ENCODE measurements at places on chromosomes 13 and 19.

DNA sequence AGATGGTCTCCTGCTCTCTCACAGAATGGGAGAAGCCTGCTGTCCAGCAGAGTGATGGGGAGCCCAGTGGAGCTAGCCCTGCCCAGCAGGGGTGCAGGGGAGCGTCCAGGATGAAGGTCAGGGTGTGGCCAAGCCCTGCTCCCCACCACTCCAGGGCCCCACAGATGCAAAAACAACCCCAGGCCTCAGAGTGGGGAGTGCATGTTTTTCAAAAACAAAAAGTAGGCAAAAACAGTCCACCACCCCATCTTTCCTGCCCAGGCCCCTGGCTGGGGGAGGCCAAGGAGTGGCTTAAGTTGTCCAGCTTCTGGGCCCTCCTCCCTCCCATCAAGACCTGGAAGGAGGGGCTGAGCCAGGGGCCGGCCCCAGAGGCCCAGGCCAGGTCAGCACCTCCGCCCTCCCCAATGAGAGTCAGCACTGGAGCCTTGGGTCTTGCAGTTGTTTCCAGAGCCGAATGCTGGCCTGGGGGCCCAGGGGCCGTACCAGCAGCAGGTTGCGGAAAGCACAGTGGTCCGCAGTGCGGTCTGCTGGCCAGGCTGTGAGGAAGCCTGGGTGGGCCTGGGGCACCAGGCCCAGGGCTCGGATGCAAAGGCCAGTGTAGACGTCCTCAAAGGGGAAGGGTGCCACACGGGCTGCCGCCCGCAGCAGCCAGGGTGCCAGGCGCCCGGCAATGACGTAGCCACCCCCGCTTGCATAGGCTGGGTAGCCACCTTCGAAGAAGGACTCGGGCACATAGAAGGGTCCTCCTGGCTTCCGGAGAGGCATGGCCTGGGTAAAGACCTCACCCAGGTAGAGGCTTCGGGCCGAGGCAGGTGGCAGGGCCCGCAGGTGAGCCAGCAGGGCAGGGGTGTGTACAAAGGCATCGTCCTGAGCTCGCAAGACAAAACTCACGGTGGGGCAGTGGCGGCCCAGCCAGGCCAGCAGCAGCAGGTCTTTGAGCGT lies 1.7 kb downstream of the B3GNT8 start:
- DNase-seq, result no peak

DNA sequence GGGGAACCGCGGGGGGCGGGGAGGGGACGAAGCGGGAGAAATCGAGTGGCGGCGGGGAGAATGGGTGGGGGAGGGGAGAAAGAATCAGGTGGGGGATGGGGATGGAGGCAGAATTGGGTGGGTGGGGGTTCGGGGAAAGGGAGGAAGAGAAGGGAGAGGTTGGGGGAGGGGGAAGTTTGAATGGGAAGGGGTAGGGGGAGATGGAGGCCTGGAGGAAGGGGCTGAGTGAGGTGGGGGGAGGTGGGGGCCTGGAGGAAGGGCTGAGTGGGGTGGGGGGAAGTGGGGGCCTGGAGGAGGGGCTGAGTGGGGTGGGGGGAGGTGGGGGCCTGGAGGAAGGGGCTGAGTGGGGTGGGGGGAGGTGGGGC lies 403 bp upstream of the ADAMTS10 start:
- no peak for DNase-seq

DNA sequence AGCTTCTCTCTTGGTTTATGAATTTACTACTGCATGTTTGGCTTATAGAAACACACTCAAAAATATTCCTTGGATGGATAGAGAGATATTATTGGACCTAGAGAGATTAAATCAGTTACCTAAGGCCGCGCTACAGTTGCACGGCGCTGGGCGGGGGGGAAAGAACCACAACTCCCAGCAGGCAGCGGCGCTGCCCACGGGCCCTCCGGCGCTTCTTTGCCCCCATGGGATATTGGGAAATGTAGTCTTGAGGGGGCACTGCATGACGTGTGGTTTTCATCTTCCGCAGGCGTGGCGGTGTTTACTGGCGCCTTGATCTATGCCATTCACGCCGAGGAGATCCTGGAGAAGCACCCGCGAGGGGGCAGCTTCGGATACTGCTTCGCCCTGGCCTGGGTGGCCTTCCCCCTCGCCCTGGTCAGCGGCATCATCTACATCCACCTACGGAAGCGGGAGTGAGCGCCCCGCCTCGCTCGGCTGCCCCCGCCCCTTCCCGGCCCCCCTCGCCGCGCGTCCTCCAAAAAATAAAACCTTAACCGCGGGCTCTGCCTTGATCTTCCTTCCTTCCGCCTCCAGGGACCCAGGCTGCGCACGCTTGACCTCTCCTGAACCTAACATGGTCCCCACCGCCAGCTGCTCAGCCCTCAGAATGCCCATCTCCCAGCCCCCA lies 4.8 kb downstream of the EMP3 start:
- DNase-seq, result peak; percentile 82

DNA sequence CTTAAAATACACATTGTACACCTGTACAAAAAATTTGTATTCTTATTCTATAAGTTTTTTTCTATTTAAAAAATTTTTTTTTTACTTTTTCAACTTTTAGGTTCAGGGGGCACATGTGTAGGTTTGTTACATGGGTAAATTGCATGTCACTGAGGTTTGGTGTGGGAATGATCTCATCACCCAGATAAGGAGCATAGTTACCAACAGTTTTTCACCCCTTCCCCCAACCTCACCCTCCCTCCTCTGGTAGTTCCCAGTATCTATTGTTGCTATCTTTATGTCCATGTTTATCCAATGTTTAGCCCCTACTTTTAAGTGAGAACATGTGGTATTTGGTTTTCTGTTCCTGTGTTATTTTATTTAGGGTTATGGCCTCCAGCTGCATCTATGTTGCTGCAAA lies 89.9 kb downstream of the CDK8 start:
- no peak for DNase-seq

- no peak for DNase-seq
Observed at GRCh38 chr13:33284031-33284430, 1.5 kb downstream of the STARD13 start.

DNA sequence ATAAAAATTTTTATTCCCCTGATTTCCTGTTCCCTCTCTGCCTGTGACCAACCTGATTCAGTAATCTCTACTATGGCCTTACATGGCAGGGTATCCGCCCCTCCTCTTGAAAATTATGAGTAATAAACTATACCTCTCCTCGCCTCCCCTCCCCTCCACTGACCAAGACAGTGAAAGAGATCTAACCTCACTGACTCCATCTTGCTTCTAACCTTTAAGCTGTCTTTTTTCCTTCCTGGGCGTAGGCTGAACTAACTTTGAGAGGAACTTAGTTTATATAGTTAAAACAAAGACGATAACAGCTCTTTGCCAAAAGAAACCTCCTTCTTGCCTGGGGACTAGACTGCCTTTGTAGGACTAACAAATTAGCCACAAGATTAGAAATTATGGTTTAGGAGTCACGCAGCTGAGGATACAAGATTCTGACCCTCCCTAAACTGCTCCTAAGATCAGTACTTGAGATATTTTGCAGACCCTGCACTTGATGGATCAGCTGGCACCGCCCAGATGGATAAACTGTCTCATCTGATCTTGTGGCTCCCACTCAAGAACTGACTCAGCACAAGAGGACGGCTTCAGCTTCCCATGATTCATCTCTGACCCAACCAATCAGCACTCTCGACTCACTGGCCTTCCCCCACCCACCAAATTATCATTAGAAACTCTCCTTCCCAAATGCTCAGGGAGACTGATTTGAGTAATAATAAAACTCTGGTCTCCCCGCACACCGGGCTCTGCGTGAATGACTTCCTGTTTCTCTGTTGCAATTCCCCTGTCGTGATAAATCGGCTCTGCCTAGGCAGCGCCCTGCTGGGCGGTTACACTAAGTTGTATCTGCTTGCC lies 187.1 kb downstream of the TDRD3 start:
- no peak for DNase-seq

GRCh38 chr13:19587635-19588300 lies 26.4 kb upstream of the TPTE2 start:
- no peak for DNase-seq

DNA sequence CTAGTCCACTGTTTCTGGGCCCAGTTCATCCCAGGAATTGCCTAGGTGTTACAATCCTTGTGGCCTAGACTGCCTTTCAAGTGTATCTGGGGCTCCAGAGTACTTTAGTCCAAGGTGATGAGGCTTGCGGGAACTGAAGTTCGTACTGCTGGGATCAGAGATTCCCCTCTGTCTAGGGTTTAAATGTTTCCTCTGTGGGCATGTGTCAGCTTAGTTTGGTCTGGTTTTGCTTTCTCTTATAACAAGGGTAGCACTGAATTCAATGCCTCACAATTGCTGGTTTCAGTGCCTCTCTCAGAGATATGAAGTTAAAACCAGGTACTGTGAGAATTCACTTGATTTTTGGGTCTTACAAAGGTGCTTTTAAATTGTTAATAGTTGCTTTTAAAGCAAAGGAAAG lies 30.8 kb downstream of the RGCC start:
- no peak for DNase-seq

- DNase-seq, result no peak
Observed at GRCh38 chr19:55352549-55353145, 1.9 kb downstream of the COX6B2 start.

DNA sequence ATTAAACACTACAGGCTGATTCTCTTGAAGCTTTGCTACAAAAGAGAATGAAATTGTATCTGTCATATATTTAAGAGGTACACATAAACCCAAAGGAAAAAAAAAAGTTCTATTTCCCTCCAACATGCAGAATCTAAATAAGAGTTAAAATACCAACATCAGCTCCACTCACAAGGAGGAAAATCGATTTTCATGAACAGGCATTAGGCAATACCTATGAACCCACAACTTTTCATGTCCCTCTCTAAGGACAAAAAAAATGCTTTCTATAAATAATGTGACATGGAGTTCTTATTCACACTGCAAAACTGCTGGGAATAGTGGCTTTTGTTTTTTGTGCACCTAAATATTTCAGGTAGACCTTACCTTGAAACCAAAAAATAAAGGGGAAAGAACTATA lies 192.5 kb downstream of the KLF12 start:
- DNase-seq, result no peak

DNA sequence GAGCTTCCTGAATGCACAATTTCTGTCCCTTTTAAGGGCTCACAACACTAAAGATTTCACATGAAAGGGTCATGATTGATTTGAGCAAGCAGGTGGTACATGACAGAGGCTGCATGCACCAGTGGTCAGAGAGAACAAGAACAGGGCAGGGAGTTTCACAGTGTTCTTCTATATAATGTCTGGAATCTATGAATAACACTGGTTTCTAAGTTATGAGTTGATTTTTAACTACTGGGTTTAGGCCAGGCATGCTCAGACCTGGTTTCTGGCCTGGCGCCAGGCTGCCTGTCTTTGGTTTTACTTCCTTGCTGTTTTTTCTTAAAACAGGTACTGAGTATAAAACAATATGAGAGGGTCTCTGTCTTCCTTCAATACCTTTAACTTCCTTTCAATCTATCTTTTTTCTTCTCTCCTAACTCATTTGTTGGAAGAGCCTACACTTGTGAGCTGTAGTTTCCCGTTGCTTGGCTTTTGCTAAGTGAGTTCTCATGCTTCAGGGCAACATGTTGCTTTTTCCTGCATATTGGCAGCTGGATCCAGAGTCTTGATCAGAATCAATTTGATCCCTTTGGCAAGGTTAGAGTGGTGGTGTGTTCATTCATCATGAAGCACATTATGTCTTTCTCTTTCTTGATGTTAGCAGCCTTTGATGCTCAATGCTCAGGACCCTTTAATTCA lies 38.5 kb upstream of the FGF14 start:
- DNase-seq, result no peak

DNA sequence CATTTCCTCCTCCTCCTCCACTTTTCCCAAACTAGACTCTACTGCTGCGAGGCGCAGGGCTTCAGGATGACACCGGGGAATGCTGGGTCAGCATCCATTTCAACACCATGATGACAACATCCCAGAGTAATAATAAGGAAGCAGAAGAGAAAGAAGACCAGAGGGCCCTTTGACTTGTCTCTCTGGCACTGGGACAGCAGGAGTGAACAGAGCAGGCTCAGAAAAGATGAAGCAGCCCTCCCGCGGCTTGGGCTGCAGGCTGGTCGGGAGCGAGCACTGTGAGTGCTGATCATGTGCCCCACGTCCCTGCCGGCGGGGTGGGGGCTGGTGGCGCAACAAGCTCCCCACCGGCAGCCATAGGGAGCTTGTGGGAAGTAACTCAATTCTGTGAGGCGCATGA lies 30.5 kb downstream of the RANBP3 start:
- DNase-seq, result no peak

GRCh38 chr13:107034236-107034872 lies 466.4 kb upstream of the ARGLU1 start:
- DNase-seq, result no peak

DNA sequence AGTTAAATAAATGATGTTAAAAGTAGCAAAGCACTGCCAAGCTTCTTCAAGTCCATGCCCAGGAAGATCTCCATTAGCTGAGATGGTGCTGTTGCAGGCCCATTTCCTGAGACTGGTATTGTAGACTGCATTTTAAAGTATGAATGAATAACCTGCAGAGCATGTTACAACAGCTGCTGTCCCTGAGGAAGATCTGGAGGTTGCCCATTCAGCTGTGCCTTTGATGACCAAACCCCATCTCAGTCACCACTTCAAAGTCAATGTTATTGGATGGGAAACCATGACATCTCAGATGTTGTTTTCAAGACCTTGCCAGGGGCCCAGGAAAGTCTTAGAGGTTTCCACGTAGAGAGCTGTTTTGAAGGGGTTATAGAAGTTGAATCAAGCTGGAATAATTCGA lies 281.3 kb downstream of the MTUS2 start:
- no peak for DNase-seq

DNA sequence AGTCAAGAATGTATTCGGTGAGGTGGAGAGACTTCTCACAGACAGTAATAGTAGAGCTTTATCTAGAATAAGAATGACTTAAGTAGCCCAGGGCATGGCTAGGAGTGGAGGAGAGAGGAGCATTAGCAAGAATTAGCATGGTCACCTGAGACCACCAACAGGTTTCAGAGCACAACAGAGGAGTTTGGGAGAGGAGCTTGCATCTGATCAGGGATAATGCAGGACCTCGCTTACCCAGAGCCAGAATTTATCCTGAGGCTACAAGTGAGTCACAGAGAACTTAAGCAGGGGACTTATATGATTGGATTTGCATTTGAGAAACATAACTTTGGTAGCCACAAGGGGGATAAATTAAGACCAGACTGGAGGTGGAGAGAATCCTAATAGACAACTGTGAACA lies 102.1 kb upstream of the FNDC3A start:
- DNase-seq, result no peak

DNA sequence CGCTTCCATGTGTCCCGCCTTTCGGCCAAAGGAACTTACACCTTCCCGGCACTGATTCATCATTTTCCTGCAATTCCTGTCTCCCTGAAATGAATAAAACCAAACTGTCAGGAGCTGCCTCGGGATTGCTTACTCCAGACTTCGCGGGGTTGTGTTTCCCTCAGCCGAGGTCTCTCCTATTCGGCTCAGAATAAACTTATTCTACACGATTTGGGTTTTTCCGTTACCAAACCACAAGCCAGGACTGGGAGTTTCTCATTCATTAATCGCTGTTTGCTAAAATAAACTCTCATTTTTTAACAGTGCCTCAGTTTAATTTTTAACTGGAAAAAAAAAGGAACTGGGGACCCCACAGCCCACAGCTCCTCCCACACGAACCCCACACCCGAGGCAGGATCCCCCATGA lies 667 bp downstream of the ZNF878 start:
- no peak for DNase-seq
